Stimulated activated CD8-positive, alpha-beta memory T cell treated with anti-CD3 and anti-CD28 coated beads, Interleukin-2, amount 100 ng/mL, for 1 hour (primary cell): ENCODE measurements at places on chromosomes 1 and 21.

GRCh38 chr1:20349561-20349960 lies 58.9 kb downstream of the VWA5B1 start:
- DNase-seq = no peak

DNA sequence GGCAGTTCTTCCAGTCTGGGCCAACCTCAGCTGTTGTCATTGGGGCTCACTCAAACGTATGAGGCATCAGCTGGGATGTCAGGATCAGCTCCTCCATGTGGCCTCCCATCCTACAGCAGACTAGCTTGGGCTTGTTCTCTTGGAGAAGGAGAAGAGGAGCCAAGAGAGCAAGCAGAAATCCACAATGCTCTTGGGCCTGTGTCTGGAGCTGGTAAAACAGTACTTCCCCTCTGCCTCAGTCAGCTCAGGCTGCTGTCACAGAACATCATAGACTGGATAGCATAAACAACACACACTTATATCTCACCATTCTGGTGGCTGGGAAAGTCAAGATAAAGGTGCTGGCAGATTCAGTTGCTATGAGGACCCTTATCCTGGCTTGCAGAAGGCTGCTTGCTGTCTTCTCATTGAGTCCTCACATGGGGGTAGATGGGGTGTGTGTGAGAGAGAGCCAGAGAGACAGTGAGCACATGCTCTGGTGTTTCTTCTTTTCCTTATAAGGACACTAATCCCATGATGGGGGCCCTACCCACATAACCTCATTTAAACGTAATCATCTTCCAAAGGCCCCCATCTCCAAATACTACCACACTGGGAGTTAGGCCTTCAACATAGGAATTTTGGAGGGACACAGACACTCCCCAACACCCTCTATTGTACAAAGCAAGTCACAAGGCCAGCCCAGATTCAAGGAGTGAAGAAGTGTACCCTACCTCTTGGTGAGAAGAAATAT lies 16.3 kb upstream of the DNAJC6 start:
- DNase-seq = no peak

DNA sequence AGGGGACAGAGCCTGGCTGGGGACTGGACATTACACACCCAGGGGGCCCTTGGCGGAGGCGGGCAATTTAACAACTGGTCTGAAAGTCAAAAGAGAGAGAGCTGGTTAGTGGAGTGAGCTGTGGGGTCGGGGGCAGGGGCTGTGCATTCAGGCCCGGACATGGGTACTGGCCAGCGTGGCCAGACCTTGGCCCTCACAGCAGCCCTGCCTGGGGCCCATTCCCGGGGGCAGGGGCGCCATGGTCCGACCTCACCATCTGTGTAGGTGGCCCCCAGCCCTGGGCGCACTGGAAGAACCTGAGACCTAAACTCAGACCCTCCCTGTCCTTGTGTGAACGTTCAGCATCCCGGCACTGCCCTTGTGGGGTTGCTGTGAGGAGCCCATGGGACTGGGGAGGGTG lies 5.0 kb downstream of the CLDN19 start:
- no peak for DNase-seq

- no peak for DNase-seq
Measured at GRCh38 chr1:31010086-31010989, 55.2 kb downstream of the PUM1 start.

DNA sequence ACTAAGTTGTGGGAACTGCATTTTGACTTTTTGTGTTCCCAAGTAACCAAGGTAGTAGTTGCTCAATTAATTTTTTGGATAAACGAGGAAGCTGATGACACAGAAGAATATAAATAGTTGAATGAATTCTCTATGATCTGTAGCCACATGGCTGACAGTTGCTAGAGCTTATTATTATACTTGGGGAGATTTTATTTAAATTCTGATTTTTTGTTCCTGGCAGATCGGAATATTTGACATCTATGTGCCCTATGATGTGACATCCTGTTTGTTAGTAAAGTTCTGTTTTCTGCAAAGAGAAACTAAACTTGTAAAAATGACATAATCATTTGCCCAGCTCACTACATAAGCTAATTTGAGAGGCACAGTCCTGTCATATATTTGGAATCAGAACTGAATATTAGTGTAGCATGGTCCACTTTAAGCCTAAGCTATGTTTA lies 9.7 kb upstream of the LYST start:
- no peak for DNase-seq

GRCh38 chr1:220516014-220516721 lies 11.8 kb upstream of the MARK1 start:
- no peak for DNase-seq

DNA sequence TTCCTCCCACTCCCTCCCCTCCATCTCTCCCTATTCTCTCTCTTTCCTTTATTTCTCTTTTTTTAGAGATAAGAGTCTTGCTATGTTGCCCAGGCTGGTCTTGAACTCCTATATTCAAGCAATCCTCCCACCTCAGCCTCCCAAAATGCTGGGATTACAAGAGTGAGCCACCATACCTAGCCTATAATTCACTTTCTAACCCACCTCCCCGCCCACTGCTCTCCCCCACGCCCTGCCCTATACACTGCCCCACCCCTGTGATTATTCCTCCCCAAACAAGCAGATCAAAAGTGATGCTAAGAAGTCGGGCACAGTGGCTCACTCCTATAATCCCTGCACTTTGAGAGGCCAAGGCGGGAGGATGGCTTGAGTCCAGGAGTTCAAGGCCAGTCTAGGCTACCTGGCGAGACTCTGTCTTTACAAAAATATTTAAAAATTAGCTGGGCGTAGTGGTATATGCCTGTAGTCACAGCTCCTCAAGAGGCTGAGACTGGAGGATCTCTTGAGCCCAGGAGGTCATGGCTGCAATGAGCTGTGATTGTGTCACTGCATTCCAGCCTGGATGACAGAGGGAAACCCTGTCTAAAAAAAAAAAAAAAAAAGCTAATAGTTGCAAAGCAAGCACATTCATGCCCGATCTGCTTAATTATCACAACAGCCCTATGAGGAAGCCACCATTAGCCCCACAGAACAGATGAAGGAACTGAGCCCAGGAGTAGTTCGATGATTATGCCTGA lies 12.8 kb upstream of the E2F2 start:
- DNase-seq = no peak

GRCh38 chr1:50139339-50140181 lies 30.8 kb downstream of the ELAVL4 start:
- DNase-seq = no peak

DNA sequence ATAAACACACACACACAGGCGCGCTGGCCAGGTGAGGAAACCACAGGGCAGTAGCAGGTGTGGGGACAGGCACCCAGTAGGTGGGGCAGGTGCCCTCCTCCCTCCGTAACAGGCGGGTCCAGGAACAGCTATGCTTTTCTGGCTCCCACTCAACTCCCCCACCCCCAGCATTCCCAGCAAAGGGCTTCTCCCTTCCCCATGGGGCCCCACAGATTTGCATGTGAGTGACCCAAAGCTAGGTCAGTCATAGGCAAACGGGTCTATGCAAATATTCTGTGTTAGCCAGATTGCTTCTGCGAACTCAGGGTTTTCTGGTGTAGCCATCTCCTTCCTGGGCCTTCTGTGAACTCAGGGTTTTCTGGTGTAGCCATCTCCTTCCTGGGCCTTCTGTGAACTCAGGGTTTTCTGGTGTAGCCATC lies 114.2 kb downstream of the SIK1 start:
- no peak for DNase-seq

DNA sequence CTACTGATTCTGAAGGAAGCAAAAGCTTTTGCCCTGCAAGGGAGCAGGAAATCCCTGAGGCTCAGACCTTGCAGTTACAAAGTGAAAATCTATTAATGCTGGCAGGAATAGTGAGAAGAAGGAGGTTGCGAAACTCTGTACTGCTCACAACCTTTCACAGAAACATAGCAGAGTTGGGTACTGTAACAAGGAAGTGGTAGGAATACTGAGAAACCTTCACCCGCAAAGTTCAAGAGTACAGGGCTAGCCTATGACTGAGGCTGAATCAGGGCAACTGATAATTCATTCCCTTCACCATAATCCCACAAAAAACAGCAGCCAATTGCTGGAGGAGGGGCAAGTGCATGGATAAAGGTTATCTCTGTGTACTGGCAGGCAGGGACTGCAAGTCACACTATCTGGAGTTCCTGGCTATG lies 23.9 kb upstream of the KCTD3 start:
- no peak for DNase-seq

GRCh38 chr1:160747717-160748116 lies 8.7 kb downstream of the SLAMF7 start:
- no peak for DNase-seq

GRCh38 chr1:223453902-223454301 lies 60.7 kb downstream of the CCDC185 start:
- no peak for DNase-seq

GRCh38 chr1:117014209-117014608 lies 12.6 kb downstream of the CD101 start:
- no peak for DNase-seq

DNA sequence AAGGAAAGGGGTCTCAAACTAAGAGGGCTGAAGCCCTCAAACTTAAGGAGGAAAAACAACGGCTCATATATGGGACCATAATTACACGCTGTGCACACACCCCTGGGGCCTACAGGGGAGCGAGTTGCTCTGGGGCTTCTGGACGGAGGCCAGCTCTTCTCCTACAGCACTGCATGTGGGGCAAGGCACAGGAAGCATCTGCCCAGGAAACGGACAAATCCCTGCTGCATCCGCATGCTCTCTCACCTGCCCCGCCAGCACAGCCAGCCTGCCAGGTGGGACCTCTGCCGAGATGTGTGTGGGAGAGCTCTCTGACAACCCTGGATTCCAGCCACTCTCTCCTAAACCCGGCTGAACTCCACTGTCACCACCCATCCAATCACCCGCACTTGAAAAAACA lies 54.1 kb downstream of the MRPL37 start:
- DNase-seq = no peak

DNA sequence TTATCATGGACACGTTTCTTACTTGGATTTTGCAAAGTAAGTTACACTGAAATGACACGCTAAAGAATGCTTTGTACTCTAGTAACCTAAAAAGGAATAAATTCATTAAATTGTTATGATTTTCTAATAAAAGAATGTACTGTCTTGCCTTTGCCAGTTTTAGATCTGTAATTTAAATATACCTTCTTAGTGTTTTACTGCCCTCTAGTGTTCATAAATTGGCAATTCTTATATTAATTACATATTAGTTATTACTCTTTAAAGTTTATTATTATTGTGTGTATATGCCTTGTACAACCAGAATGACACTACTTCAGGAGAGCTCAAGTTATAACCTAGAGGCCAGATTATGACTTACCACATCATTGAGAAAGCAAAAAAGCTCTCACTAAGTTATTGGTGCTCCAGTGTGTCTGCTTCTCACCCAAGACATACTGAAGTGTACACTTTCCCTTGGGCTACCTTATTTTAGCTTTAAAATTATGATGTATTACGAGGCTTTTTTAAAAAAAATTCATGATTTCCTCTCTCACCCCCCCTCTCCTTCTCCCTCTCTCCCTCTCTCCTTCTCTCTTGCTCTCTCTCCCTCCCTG lies 169.9 kb downstream of the HS2ST1 start:
- no peak for DNase-seq

- no peak for DNase-seq
Measured at GRCh38 chr1:175649416-175649815, 94.0 kb downstream of the TNR start.

DNA sequence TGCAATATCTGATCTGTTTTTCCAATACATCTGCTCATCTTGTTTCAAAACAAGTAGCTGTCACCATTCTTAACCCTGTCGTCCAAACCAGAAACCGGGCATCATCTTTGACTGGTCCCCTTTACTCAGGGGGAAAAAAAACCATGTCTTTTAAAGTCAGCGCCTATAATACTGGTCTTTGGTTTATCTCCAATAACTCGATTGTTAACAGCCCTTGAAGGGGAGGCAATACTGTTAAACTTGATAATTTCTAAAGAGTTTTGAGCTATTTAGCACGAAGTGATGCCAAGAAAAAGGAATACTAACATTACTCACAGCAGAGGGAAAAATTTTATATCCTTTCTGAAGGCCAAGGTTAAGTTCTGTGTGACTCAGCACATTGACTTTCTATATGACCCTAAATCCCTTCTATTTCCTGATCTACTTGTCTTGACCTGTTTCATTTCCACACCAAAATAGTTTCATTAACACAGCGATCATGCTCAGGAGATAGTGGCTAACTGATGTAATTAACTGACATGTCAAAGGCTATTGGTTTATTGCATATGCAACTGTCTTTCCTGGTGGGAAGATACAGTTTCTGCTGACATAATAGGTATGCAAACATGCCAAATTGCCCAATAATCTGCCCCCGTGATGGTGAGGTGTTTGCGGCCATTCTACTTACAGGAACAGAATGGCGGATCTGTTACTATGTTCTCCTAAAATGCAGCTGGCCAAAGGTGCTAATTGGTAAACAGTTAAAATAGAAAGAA lies 59.1 kb downstream of the NFIA start:
- no peak for DNase-seq

DNA sequence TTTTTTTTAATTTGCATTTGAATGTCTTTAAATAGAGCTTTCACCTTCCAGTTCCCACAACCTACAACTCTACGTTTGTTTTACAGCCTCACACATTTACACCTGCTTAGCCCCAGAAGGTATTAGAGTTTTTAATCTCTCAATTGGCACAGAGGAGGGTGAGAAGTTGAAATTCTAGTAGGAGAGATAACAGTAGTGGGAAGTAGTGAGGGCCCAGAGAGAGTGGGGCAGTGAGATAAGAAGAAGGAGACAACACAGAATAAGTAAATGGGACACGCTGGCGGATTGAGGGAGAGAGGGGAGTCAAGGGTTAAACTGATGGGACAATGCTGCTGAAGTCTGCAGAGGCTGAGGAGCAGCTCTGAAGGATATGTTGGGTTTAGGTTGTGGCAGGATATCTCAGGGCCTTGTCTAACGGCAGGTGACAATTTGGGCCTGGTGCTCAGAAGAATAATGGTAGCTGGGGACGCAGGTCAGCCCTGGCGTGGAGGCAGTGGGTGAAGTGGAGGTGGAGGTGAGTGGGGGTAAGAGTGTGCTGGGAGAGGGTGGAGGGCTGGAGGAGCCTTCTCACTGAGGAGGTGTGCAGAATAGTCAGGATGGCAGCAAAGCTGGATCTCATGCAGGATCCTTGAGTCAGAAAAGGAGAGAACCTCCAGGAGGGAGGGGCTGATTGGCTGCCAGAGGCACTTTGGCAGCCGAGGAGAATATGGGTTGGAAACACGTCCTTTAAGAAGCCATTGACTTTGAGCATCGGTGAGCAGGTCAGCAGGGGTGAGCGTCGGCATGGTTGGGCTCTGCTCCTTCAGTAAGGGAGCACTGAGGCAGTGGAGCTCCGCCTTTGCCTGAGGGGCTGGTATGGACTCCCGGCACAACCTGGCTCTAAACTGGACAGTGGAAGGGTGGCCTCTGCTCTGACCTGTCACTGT lies 72.9 kb downstream of the SYT6 start:
- no peak for DNase-seq
